ENCODE measurements at places on chromosomes 2 and 18.
A peak's percentile ranks its signal among the peaks of the same experiment; 100 is the strongest.

- DNase-seq: no peak
These were observed 190.7 kb downstream of the GBX2 start for GRCh38 chr2:235977445-235977844.

GRCh38 chr2:63424329-63425078 lies 163.8 kb downstream of the WDPCP start:
- peak; percentile 35 for DNase-seq

DNA sequence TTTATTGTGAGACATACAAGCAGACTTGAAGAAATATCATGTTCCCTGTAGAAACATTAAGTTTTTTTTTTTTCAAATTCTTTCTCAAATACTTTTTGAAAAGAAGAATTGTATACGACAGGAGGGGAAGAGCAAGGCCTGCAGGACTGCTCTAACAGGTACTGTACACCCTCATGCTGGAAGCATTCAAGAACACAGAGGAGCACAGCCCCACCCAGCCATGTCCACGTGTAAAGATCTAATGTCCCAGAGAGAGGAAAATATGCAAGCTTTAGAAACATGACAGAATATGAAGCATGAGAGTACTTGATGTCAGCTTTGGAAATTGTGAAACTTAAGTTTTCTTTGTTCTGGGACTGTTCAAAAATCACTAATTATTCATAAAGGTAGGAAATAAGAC lies 191.6 kb downstream of the TTC32 start:
- DNase-seq: no peak

DNA sequence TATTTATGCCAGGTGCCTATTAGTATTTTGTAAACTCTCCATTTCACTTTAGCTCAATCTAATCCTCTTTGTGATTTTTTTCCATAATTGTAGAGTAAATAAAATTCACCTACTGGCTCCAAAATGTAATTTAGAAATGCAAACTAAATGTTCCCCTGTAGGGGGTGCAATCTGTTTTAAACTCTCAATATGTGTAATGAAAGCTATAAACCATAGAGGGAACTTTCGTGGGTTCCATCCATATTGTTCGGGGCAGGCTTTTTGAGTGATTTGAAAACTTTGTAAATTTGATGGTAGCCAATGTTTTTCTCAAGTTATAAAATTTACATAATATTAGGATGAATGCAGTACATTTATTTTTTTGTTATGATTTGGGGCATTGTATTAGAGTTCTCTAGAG lies 49.4 kb downstream of the TSPYL6 start:
- peak; percentile 78 for DNase-seq

DNA sequence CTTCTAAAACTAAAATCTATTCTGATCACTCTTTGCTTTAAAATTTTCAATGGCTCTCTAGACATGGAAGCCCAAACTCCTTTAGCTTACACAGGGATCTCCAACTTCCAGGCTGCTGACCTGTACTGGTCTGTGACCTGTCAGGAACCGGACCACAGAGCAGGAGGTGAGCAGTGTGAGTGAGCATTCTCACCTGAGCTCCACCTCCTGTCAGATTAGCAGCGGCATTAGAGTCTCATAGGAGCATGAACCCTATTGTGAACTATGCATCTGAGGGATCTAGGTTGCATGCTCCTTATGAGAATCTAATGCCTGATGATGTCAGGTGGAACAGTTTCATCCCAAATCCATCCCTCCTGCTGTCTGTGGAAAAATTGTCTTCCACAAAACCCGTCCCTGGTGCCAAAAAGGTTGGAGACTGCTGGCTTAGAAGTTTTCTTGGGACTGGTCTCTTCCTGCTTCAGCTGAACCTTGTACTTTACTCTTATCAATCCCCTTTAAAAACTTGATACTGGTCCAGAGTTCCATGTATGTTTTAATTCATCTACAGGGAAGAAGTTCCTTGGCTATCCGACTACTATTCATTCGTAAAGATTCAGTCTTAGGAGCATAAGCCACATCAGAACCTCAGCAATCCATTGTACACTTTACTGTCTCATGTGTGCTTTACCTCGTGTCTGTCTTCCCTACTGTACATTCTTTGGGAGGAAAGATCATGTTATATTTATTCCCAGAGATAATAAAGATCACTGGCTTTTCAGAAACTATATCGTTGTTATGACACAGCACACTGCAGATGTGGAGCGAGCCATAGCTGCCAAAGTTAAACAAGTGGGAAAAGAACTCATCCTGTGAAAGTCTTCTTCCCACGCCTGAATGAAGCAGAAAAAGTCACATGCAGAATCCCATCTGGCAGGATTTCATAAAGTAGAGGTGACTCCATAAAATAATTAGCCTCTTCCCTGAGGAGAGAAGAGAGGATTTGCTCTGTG lies 183.8 kb downstream of the LRATD1 start:
- DNase-seq: no peak

DNA sequence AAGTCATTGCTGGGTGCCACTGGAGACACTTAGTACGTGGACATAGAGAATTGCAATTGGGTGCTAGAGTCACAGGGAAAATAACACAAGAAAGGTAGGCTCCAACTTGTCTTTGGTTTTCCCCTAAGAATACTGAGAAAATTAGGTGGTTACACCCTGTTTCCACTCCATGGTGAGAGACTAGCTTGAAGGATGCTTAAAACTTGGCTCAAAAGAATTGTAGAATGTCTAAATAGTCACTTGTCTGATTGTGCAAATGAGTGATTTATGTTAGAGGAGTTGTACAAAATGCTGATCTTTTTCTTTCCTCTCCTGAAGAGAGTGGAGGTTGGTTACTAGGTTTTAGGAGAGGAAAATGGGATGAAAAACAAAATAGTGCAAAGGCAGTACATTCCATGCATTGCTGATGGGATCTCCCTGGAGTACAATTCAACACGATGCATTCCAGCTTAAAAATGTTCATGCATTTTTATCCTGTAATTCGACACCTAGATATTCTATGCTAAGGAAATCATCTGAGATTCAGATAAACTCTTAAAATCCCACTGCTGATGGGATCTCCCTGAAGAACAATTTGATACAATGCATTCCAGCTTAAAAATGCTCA lies 2.2 kb upstream of the SERPINB12 start:
- DNase-seq: no peak

GRCh38 chr2:10285191-10285555 lies 17.5 kb upstream of the HPCAL1 start:
- DNase-seq: no peak

GRCh38 chr18:13420969-13421686 lies 202.6 kb downstream of the LDLRAD4 start:
- DNase-seq: no peak

DNA sequence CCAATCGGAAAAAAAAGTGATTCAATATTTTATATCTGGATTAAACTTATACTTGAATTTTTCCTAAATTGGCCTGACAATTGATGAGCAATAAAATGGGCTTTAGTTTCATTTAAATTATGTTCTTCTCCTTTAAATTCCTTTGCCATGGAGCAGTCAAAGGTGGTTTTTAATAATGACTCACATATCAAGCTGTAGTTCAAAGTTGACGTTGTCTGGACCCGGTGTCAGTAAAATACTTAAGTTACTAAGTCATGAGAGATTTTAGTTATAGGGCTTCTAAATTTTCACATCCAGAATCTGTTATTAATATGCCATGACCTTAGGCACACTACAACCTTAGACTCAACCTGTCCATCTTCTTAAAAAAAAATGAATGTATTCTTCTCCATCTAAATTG lies 62.5 kb downstream of the CDH2 start:
- DNase-seq: no peak

DNA sequence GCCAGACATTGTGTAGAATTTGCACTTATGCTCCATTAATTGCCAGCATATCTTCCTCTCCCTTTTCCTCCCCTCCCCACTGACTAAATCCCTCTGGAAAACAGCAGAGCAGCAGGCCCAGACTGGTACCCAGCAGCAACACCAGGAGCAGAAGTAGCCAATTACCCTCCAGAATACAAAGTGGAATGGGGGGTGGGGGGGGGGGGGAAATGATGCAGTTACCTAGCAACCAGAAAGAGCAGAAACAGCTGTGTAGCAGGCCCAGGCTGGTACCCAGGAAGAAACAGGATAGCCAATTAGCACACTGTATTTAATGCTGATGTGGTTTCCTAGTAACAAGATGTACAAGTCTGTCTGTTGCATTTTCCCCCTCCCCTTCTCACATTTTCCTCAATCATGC lies 52.3 kb downstream of the KLF7 start:
- DNase-seq: no peak

GRCh38 chr2:234483568-234484251 lies 13.2 kb downstream of the ARL4C start:
- DNase-seq: peak; percentile 95

GRCh38 chr2:43611987-43612894 lies 16.4 kb upstream of the THADA start:
- peak; percentile 86 for DNase-seq

DNA sequence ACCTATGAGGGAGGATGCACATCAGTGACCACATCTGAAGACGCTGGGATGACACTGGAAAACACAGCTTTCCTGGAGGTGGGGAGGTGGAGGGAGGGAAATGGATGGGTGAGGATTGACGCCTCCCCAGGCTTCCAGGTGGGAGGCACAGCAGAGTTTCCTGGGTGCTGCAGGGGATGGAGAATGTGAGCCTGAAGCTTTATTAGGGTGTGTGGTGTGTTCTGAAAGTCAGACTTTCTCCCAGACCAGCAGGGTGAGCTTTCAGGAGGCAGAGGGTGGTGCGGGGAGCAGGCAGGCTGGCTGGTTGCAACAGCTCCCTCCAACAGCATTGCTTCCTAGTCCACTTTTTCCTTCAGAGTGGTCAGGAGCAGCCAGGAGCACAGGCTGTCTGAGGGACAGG lies 263.1 kb downstream of the CELF4 start:
- no peak for DNase-seq

DNA sequence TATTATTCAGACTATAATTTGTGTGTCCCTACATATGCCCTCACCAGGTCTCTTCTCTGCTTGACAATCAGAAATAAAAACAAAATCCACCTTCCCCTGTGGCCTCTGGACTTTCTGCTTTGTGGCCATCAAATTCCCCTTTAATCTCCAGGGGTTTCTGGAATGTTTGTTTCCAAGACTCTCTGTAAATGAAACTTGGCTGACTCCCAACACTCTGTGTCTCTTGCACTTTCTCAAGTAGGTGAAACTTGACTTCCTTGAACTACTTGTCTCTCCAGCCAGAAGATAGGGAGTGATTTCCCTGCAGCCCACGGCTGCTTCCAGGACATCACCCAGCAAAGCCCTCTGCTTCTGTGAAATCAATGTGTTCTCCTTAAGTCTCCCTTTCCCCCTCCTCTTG lies 54.1 kb upstream of the AQP4 start:
- DNase-seq: no peak

- DNase-seq: no peak
These were observed 24.6 kb downstream of the RTN4 start for GRCh38 chr2:55025627-55026026.

GRCh38 chr2:214543386-214543955 lies 132.6 kb downstream of the VWC2L start:
- no peak for DNase-seq

DNA sequence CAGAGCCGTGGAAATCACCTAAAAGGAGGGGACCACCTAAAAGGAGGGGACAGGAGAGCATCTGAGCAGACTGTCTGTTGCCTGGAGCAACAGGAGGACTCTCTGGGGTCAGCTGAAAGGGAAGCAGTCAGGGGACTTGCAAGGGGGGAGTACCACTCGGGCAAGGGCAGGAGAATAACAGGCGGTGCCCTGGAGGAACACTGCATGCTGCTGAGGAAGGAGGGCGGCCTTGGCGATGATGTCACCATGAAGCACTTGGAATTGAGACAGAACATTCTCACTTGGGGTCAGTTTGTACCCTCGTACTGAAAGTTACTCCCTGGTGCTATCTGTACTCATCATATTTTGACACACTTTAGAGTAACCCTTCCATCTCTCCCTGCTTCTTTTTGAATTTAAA lies 18.4 kb downstream of the SIX3 start:
- no peak for DNase-seq

GRCh38 chr2:197211881-197212342 lies 98.7 kb downstream of the ANKRD44 start:
- DNase-seq: no peak

- DNase-seq: no peak
These were observed 18.2 kb downstream of the SCN3A start for GRCh38 chr2:165185633-165186032.

DNA sequence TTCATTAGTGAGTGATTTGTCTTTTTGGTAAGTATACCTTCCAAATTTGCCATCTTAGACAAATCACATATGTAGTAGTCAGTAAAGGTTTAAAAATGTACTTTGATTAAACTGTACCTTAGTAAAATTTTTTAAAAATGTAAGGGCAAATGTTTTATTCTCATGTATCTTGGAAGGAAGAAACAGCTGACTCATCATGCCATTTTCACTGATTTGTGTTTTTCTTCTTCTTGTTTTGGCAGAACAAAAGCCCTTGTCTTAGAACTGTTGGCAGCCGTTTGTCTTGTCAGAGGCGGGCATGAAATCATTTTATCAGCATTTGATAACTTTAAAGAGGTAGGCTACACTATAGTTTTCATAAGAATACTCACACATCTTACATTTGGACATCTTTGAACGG lies 136.5 kb downstream of the PRPF40A start:
- no peak for DNase-seq

DNA sequence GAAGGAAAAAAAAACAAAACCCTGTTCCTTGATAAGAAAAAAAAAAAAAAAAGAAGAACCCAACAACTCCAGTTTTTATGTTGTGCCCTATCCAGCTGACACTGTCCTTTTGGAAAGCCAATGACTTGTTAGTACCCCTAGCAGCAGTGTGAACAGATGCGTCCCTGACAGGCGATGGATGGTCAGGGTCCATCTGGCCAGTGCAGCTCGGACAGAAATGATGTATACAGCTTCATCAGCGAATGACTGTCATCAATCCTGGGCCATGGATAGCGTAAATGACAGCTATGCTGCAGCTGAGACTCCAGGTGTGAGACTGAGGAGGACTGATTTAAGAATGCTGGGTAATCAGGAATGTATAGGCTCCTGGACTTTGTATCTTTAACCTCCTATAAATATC lies 318.8 kb upstream of the FIGN start:
- no peak for DNase-seq

DNA sequence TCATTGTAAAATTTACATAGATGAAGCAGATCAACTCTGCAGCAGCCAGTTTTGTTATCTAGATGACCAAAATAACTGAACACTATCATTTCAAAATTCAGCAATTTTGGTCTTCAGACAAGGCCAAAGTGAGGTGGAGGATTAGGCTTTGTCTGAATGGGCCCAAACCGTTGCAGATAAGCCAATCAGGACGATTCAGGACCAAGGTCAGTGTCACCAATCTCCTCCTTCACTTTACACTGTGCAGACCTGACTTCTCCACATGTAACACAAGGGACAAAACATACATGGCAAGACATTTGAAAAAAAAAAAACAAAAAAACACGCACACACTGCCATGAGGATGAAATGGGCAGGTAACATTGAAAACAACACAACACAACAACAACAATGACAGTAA lies 211.2 kb downstream of the NAPG start:
- peak; percentile 22 for DNase-seq

- no peak for DNase-seq
These were observed 621.2 kb upstream of the ACVR2A start for GRCh38 chr2:147223553-147224060.

- DNase-seq: no peak
These were observed 121.2 kb downstream of the CCBE1 start for GRCh38 chr18:59575995-59576394.

Data from common myeloid progenitor, CD34-positive (primary cell).